Activated naive CD4-positive, alpha-beta T cell treated with anti-CD3 and anti-CD28 coated beads, Interleukin-2, amount 50 U/mL, for 72 hours (primary cell): ENCODE measurements at places on chromosomes 5 and 9. TPM values are rescaled to one million over a fixed set of nuclear protein-coding genes. Genes with fewer than 3 reads are reported as not detected.

DNA sequence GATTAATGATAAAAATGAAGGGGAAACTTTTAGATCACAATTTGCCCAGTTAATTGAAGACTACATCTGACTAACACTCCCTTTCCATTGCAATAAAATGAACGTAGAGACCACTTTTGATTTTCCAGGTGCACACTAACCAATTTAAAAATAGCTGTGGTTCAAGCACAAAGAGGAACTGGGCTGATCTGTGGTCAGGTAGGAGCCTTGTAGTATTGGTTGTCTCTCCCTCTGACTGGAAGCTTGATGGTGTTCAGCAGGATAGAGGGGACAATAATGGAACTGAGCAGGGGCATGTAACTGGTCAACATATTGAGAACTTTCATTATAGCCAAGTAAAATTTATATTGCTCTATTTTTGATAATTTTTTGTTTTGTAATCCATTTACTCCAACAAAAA lies 886.8 kb upstream of the SEMA6A start:
- no peak for DNase-seq

DNA sequence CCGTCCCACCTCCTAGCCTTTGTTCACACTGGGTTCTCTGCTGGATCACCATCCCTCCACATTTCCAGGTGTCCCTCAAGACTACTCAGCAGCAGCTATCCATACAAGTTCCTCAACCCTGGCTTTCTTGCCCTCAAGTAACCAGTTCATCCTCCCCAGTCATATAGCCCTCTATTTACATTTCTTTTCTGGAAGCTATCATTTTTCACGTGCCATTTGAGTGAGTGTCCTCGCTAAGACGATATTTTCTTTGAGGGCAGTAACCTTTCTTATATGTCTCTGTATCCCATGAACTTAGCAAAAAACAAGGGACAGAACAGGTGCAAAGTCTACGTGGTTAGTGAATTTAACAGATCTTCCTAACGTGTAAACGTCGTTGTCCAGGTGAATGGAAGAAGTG lies 29.6 kb upstream of the KCNMB1 start:
- no peak for DNase-seq

DNA sequence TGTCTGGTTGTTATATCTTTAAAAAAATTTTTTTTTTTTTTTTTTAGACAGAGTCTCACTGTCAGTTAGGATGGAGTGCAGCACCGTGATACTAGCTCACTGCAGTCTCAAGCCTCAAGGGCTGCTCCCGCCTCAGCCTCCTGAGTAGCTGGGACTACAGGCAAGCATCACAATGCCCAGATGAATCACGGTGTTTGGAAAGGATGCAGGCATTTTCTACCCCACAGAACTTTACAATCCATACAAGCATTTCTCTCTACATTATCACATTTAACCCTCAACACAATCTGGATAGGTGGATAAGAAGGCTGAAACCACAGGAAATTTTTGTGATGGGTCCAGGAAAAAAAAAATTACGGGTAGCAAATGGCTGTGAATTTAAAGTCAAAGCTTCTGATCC lies 5.8 kb upstream of the PCA3 start:
- no peak for DNase-seq

DNA sequence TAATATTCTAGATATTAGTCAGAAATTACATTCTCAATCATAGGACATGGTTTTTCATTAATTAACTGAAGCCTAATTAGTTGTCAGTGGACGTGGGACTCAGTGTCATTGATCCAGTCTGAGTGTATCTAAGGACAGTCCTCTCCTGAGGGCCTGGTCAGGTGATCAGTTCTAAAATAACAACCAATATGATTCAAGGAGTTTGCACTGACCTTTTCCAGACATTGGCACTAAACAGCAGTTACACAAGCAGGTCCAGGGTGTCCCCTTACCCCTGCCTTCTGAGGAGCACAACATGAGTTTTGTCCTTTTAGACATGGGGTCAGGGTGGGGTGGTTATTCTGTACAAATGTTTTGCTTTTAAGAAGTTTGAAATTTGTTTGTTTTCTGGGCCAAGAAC lies 97.8 kb downstream of the CMYA5 start:
- no peak for DNase-seq

GRCh38 chr5:98698359-98698758 lies 75.1 kb upstream of the RGMB start:
- DNase-seq, result no peak

- DNase-seq, result no peak
These were observed 24.7 kb upstream of the TJP2 start for GRCh38 chr9:69149321-69149807.

- no peak for DNase-seq
These were observed 12.6 kb upstream of the SPARC start for GRCh38 chr5:151699071-151699901.

DNA sequence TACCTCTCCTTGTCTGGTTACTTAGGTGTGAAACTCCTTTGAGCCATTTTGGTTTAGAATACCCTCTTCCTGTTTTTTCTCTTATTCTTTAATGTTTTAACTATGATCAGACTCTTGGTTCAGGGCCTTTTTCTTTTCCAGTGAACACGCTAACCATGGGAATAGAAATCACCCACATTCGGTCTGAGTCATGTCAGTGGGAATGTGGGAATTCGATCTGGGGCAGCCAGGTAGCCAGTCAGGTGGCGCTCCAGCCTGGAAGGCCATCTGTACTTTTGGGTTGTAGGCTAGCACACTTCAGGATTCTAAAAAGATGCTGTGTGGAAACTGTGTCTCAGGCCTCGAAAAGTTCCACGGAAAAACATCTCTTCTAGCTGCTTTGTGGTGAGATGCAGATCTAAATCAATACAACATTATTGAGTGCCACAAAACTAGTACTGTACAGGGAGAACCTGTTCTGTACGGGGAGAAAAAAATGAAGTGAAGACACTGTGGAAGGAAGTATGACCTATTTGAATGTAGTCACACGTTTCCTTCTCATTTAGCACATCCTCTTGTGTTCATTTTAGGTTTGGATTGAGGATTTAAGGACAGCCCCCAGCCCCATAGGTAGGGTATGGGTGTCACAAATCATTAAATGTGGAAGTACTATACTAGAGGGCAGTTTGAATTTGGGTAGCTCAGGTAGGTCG lies 36.4 kb downstream of the SNX30 start:
- DNase-seq, result no peak

DNA sequence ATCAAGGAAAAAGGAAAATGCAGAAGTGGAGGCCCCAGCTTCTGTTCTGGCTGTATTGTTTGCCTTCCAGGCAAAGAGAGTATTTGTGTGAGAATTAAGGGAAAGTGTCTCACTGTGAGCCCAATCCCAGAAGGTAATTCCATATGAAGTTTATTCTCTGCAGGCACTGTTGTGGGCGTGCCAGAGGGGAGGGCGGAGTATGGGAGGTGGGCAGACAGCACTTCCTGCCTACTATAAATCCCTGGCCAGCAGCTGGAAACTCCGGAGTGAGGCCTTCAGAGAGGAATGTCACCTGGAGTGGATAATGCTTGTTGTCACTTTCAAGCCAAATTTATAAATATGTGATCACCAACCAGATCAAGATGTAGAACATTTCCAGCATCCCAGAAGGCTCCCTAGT lies 209.5 kb downstream of the ARHGAP26 start:
- no peak for DNase-seq

BTNL3 gene
- not detected for total RNA-seq

BARHL1 gene
- total RNA-seq, result not detected

GRM6 gene
- total RNA-seq, result not detected

SHROOM1 gene
- 1.3 TPM for total RNA-seq

PDE8B gene
- not detected for total RNA-seq

RECK gene
- 7.6 TPM for total RNA-seq

NRG2 gene
- not detected for total RNA-seq
